ENCODE measurements at places on chromosomes 13 and 19. TPM values are rescaled to one million over a fixed set of nuclear protein-coding genes. Genes with fewer than 3 reads are reported as not detected.

DNA sequence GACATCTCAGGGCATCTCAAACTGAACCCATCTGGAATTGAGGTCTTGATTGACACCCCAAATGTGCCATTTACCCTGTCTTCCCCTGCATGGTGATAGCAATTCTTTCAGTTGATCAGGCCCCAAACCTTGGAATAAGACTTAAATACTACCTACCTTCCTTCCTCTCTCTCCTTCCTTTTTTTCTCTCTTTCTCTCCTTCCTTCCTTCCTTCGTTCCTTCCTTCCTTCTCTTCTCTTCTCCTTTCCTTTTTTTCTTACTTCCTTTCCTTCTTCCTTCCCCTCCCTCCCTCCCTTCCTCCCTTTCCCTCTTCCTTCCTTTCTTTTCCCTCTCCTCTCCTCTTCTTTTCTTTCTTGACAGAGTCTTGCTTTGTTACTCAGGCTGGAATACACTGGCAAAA lies 7.4 kb upstream of the GIPC1 start:
- no peak overlapping the region for H3K4me3 ChIP-seq
- no peak for DNase-seq
- H3K27ac ChIP-seq = no peak overlapping the region
- no peaks in the 10 kb centered on the region for H3K36me3 ChIP-seq

DNA sequence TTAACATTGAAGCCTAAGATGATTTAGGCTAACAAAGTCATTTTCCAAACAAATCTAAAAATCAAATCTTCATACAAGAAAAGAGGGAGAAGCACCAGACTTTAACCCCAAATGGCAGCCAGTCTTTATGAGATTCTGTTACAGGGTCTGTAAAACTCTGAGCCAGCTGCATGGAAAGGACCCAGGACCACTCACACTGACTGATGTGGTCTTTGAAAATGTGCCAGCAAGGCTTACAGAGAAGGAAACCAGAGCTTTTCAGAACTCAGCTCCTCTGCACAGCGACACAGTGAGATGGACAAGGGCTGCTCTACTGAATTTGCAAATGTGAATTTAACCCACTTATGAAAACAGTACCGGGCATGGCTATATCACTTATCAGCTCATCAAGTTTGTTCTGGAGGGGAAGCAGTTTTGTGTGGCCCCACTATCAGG lies 98.8 kb upstream of the SERP2 start:
- peaks cover 42% of the 10 kb centered on the region for H3K4me1 ChIP-seq
- H3K27me3 ChIP-seq = no peaks in the 10 kb centered on the region
- H3K4me3 ChIP-seq = no peak overlapping the region

- peaks cover 75% of the 10 kb centered on the region for H3K4me1 ChIP-seq
- no peaks in the 10 kb centered on the region for H3K27me3 ChIP-seq
- H3K4me3 ChIP-seq = peak overlapping the region; percentile 88
- peak overlapping the region; percentile 77 for H3K27ac ChIP-seq
- no peak for DNase-seq
- H3K36me3 ChIP-seq = peaks cover 18% of the 10 kb centered on the region
Observed at GRCh38 chr13:109779074-109779473, 7.3 kb downstream of the IRS2 start.

KIR3DL2 gene
- not detected for total RNA-seq

- no peaks in the 10 kb centered on the region for H3K27me3 ChIP-seq
- peaks cover 59% of the 10 kb centered on the region for H3K4me1 ChIP-seq
- no peak for DNase-seq
- peak overlapping the region; percentile 58 for H3K4me3 ChIP-seq
Observed at GRCh38 chr13:44306371-44307192, 67.0 kb upstream of the SERP2 start.

ZNF681 gene
- 1.4 TPM for total RNA-seq

PRR19 gene
- total RNA-seq = 2.2 TPM

- H3K4me3 ChIP-seq = no peak overlapping the region
- H3K27ac ChIP-seq = no peak overlapping the region
- no peak for DNase-seq
- peaks cover 8% of the 10 kb centered on the region for H3K36me3 ChIP-seq
- H3K27me3 ChIP-seq = no peaks in the 10 kb centered on the region
- peaks cover 55% of the 10 kb centered on the region for H3K4me1 ChIP-seq
Observed at GRCh38 chr19:18839465-18840287, 7.9 kb downstream of the UPF1 start.

GRCh38 chr13:75675421-75675820 lies 39.3 kb downstream of the LMO7 start:
- H3K36me3 ChIP-seq = peaks cover 12% of the 10 kb centered on the region
- no peak for DNase-seq
- H3K27ac ChIP-seq = peak overlapping the region; percentile 89
- H3K4me1 ChIP-seq = peaks cover 70% of the 10 kb centered on the region

ZNF576 gene
- 13.2 TPM for total RNA-seq

DNA sequence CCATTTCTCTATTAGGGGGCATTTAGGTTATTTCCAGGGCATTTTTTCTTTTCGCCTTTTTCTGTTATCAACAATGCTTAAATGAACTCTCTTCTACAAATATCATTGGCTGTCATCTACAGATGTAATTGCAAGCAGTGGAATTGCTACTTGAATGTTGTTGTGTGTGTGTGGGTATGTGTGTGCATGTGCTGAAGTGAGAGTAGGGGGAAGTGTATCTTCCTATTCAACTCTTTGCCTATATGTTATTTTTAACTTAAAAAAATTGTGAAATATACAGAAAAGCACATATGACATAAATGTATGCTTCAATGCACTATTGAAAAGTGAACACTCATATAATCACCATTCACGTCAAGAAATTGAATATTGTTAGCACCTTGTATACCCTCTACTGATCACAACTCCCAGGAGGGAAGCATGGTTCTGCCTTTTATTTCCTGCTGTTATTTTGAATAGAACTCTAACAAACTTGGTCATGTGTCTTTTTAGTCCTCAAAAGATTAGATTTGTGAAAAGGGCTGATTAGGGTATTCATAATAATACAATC lies 24.7 kb downstream of the WDFY2 start:
- peaks cover 5% of the 10 kb centered on the region for H3K36me3 ChIP-seq
- DNase-seq = no peak
- no peak overlapping the region for H3K27ac ChIP-seq
- H3K27me3 ChIP-seq = no peaks in the 10 kb centered on the region

NDUFA11 gene
- total RNA-seq = 253 TPM

DNA sequence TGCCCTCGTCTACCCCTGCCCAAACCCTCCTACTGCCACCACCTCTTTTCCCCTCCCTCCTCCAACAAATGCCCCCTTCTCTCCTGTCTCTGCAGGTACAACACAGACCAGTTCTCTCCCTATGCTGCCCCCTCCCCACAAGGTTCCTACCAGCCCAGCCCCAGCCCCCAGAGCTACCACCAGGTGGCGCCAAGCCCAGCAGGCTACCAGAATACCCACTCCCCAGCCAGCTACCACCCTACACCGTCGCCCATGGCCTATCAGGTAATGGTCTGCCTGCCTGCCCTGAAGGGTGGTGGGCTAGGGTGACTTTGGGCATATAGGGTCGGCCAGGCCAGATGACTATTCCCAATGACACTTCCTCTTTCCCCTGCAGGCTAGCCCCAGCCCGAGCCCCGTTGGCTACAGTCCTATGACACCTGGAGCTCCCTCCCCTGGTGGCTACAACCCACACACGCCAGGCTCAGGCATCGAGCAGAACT lies 6.5 kb upstream of the TIMM50 start:
- no peaks in the 10 kb centered on the region for H3K27me3 ChIP-seq
- no peaks in the 10 kb centered on the region for H3K4me1 ChIP-seq
- DNase-seq = peak; percentile 89
- no peak overlapping the region for H3K4me3 ChIP-seq
- H3K27ac ChIP-seq = peak overlapping the region; percentile 28

- H3K27ac ChIP-seq = no peak overlapping the region
- no peaks in the 10 kb centered on the region for H3K36me3 ChIP-seq
- H3K4me3 ChIP-seq = no peak overlapping the region
- H3K4me1 ChIP-seq = peaks cover 6% of the 10 kb centered on the region
- no peak for DNase-seq
- H3K27me3 ChIP-seq = no peaks in the 10 kb centered on the region
Observed at GRCh38 chr19:48543121-48543710, 8.8 kb upstream of the SULT2B1 start.

DNA sequence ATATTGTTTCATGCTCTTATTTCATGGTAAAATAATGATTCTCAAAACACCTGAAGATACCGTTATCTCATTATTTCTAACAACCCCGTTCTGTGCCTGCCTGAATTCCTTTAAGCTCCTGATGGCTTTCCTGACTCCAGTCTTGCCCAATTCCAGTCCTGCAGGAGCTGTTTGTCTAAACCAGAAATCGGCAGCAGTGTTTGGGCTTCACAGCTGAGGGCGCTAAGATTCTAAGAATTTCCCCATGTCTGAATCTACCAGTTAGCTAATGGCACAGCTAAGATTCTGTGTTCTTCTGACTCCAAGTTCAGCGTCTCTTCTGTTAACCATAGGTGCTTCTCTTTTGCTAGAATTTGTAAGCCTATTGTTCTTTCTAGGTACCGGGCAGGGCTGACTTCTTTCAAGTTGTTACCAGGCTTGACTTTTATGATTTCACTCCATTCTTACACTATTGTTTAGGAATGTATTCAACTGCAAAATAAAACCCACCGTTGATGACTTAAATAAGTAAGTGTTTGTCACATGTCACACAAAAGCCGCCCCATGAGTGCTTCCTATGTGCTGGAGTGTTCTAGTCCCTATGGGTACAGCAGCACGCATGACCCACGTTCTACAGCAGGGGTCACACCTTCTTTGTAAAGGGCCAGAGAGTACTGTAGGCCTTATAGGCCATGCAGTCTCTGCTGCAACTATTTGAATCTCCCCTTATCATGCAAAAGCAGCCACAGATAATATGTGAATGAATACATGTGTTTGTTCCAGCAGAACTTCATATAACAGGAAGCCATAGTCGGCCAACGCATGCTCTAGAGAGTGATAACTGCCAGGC lies 168.3 kb upstream of the RNF113B start:
- H3K4me3 ChIP-seq = no peak overlapping the region
- no peaks in the 10 kb centered on the region for H3K27me3 ChIP-seq
- peaks cover 17% of the 10 kb centered on the region for H3K4me1 ChIP-seq

C1QTNF9 gene
- total RNA-seq = not detected

ACP5 gene
- total RNA-seq = 1.3 TPM

GRCh38 chr13:76641056-76641455 lies 245.1 kb downstream of the KCTD12 start:
- peaks cover 13% of the 10 kb centered on the region for H3K4me1 ChIP-seq
- no peaks in the 10 kb centered on the region for H3K36me3 ChIP-seq
- peaks cover 11% of the 10 kb centered on the region for H3K27me3 ChIP-seq
- H3K27ac ChIP-seq = no peak overlapping the region

ZNF865 gene
- 16.9 TPM for total RNA-seq

ZSWIM4 gene
- total RNA-seq = 15.1 TPM

Measured in osteocyte (in vitro differentiated cells).